ENCODE measurements at places on chromosomes 1 and 21.

GRCh38 chr1:112188611-112189010 lies 199.1 kb upstream of the KCND3 start:
- DNase-seq = no peak

GRCh38 chr1:200706111-200706814 lies 32.4 kb upstream of the CAMSAP2 start:
- DNase-seq = no peak

GRCh38 chr1:111290104-111290503 lies 547 bp upstream of the CHIA start:
- DNase-seq = no peak

GRCh38 chr1:201149400-201149799 lies 4.9 kb downstream of the TMEM9 start:
- peak; percentile 40 for DNase-seq

DNA sequence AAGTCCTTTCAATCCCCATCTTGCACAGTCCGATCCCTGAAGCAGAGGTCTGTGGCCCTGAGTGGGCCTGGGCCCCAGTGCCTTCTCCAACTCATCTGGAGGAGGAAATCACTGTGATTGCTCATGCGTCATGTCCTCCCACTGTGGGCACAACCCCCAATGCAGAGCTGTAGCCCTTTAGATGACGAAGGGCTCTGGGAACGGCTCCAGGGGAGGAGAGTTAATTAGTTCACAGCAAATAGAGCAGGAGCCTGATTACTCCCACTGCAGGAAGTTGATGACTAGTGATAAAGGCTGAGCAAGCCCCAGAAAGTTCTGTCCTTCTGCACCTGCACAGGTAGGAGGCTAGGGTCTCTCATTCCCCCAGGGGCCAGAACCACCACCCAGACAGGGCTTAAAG lies 111.5 kb downstream of the CCDC185 start:
- peak; percentile 91 for DNase-seq

DNA sequence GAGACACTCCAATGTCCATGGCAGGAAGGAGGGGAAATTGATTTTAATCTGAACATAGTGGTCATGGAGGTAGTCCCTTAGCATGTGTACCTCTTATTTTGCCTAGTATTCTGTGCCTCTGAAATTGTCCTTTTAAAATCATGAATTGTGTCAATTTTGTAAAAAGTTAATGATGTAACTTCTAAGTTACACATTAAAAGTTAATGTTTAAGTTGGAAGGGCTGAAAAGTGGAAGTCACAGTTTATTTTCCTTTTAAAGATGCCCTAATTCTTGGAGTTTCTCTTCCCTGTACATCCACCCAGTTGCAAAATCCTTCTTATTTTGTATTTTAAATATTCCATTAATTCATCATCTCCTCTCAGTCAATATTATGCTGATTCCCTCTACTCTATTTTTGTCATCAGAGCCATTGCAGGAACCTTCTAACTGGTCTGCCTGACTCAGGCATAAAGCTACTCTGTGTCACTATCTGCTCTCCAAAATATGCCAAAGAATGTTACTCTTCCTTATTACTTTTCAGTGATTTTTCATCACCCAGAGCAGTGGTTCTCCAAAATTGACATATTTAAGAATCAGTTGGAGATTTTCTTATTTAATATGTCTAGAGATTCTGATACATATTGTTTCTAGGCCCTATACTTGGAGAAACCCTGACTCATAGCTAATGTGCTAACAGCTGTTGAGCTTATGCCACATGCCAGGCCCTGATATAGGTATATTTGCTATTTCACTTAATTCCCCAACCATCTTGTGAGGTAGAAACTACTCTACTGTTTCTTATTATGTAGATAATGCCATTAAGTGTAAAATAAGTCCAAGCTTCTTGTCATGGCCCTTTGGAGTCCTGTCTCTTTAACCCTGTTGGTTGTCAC lies 5.1 kb downstream of the HOOK1 start:
- no peak for DNase-seq

DNA sequence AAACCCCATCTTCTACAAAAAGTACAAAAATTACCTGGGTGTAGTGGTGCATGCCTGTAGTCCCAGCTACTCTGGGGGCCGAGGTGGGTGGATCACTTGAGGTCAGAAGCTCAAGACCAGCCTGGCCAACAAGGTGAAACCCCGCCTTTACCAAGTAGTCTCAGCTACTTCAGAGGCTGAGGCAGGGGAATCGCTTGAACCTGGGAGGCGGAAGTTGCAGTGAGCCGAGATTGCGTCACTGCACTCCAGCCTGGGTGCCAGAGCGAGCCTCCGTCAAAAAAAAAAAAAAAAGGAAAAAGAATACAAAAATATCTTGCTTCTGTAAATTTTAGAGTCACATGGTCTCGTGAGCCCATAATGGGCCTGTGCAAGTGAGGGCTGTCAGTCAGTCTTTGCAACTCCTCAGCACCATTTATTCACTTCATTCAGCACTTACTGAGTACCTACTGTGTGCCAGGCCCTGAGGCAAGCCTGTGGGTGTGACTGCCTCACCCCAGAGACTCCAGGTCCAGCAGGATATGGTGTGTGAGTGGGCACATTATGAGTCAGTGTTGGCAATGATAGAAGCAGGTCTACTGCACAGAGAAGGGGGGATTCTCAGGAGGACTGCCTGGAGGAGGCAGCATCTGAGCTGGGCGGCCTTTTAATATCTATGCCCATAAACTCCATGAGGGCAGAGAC lies 46.8 kb upstream of the TARDBP start:
- no peak for DNase-seq

- DNase-seq = no peak
Measured at GRCh38 chr21:31772674-31773555, 41.0 kb upstream of the SCAF4 start.

DNA sequence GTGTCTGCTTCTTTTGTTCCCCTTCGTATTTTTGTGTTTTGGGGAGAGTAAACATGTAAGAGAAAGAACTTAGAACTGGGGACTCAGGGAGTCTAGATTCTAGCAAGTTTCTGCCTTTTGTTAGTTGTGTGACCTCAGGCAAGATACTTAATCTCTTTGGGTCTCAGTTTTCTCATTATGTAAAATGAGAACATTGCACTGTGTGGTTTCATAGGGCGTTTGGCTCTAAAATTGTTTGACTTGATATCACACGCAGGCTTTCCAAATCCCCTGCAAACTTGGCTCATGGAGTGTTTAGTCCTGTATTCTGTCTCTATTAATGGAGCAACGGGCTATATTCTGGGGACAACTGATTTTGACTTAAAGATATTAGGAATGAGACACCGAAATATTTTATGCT lies 57.7 kb downstream of the NTNG1 start:
- no peak for DNase-seq

DNA sequence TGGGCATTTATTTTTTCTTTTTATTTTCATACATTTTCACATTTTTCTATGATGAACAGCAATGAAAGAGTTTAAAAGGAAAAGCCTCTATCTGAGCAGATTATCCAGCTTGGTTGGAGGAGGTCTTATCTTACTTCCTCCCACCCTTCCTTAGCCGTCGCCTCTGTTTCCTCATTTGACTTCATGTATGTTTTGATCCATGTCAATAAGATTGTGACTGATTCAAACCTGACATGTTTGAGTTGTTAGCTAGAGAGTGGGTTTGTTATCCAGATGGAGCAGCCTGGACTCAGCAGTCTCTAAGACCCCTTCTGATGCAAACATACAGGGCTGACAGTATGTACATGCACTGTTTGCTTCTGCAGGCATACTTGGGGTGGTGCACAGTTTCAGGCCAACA lies 31.2 kb downstream of the MACO1 start:
- DNase-seq = no peak

GRCh38 chr1:3461934-3462275 lies 7.4 kb downstream of the ARHGEF16 start:
- DNase-seq = no peak

DNA sequence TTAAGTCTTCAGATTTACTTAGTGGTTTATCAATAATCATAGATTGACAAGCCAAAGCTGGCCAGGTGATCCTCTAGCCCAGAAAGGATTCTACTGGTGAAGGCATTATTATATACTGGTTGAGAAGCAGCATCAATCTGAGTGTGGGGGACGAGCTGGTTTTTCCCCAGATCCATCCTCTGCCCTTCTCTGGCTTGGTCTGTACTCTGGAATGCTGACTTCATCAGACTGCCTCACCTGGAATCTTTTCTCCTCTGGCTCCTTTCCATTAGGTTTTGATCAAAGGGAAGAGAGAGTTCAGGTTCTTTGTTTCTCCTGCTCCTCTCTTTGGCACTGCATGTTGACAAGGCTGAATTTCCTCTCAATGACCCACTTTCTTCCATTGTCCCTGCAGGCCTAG lies 93.9 kb downstream of the KCTD3 start:
- DNase-seq = no peak

Measured in HFFc6 (cell line).